ENCODE measurements at places on chromosomes 11 and 22.

DNA sequence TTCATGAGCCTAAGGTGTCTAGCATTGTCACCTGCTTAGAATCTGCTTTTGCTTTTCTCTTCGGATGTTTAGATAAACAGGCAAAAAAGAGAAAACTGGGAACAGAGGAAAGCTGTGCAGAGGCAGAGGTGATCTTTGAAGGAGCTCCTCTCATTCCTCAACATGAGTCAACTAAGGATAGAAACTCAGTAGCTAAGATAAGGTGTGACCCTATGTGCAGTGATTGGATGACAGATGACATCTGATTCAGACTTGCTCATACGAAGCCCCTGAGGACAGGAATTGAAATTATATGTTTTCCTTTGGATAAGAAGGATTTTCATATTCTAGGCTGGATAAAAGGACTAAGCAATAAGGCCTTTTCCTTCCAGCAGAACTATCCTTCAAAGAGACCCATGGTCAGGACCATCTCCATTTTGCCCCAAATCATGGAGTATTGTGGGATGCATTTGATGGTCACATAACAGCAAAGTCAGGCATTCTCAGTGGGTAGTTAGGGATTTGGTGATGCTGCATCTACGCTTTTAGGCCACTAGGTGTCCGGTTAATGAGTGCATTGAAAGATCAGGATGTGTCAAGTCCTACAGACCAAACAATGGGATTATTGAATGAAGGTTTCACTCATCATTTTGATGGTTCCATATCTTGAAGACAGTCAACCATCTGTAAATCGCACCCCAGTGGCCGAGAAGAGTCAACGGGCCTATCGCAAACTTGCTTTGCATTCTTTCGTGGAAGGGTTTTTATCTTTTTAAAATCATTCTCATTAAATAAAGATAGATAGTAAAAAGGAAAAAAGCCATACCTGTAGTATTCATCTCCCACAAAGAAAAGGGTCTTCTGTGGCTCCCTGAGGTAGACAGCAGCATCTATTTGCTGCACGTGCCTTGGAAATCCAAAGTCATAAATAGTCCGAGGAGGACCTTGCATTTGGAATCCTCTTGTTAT, 32.2 kb downstream of the MMP20 start:
- DNase-seq = no peak

DNA sequence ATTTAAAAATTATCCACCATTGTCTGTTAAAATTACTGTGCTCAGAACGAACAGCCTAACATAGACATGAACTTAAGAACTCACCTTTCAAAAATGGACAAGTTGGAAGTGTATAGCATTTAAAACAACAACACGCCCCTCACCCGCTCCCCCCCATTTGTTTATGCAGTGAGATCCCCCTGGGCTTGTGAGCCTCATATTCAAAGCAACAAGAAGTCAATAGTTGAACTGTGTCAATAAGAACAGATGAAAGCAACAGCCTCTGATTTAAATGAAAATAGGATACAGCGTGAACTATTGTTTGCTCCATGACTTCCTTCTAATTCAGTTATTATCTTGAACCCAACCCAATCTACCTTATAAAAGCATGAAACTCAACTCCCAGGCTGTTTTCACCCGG, 314.2 kb downstream of the BLID start:
- no peak for DNase-seq

- DNase-seq = no peak
Observed at GRCh38 chr11:2928605-2929530, at the start of gene PHLDA2. Gene PHLDA2 (minus strand): TSS chr11:2929420. CDS start chr11:2929364, 56 bp downstream.

- no peak for DNase-seq
Observed at GRCh38 chr11:96341211-96342013, 1.6 kb downstream of the MAML2 start.

DNA sequence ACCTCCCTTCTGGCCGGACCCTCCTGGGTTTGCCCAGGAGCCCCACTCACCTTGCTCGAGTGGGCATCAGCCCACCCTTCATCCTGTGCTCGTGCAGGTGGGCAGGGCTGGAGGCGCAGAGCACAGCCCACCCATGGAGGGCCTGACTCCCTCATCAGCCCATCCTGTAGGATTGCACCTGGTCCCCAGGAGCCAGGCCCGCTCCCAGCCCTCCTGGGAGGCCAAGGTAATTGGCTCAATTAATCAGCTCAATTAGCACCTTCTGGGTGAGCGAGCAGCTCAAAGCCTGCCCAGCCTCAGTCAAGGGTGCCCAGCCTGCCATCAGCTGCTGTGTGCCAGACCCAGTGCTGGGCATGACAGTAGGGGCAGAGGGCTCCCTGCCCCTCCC, 58.1 kb upstream of the NECTIN1 start:
- no peak for DNase-seq

DNA sequence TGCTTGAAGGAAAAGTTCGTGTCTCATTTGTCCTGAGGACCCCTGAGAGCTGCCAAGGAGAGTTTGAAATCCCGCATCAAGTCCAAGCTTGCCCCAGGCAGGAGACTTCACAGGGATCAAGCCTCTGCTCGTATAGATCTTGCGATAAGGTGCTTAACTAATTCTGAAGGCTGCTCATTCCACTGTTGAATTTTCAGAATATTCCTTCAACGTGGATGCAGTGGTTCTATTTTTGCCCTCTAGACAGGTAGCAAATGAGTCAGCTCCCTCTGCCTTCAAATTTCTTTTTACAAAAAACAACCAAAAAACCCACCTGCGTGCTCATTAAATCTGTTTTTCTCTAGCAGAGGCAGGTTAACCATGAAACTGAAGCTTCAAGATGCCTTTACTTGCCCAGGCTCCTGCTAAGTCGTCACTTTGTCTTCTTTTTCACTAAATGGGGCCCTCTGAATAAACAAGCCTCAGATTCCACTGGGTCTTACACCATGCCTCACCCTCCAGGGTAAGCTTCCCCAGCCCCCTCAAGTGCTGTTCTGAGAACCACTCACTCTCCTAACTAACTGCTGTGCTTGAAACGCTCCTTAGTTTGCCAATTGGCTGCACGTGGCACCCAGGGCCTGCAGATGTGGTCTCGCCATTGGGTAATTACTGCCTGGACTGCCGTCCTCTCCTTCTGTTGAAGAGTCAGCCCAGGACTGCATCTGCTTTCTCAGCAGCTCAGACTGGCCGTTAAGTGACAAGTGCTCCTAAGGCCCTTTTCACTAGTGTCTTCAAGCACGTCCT, 105.0 kb downstream of the TRPC6 start:
- DNase-seq = no peak

GRCh38 chr11:27234043-27234668, 128.9 kb downstream of the CCDC34 start:
- peak; percentile 7 for DNase-seq

DNA sequence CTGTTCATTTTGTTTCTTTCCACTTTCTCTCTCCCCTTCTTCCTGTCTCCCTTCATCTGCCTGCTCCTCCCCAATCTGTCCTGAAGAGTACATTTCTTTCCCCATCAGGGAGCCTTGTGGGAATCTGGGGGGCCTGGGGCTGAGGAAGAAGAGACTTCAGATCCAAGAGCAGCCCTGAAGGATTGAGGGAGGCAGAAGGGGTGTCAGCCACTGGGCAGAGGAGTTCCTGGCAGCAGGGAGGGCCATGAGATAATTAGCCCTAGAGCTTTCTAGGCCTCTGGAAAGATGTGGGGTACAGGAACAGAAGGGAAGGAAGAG, 24.4 kb upstream of the OAF start:
- DNase-seq = no peak

GRCh38 chr22:48631288-48631863, 1196.3 kb downstream of the BRD1 start:
- no peak for DNase-seq

- no peak for DNase-seq
Observed at GRCh38 chr11:96306600-96306932, 36.4 kb downstream of the MAML2 start.

DNA sequence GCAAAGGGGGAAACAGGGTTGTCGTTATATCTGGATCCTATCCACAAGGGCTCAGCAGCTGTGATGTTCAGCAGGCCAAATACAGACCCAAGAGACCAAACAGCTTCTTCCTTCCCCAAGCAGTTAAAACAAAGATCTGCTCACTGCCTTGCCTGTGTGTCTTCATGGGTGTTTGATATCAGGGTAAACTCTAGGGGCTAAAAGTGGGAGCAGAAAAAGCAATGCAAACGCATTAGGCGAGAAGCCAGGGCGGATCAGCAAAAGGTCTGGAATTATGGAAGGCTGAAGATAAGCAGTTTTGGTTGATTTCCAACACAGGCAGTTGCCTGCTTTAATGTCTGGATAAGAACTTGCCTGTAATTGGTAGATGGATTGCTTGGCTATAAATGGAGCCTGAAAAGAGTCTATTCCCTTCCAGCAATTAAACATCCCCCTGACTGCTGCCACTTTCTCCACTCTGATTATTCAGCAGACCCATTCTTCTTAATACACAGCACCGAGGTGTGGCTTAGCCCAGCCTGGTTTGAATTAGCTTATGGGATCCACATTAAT, 126.3 kb downstream of the COMMD9 start:
- no peak for DNase-seq

DNA sequence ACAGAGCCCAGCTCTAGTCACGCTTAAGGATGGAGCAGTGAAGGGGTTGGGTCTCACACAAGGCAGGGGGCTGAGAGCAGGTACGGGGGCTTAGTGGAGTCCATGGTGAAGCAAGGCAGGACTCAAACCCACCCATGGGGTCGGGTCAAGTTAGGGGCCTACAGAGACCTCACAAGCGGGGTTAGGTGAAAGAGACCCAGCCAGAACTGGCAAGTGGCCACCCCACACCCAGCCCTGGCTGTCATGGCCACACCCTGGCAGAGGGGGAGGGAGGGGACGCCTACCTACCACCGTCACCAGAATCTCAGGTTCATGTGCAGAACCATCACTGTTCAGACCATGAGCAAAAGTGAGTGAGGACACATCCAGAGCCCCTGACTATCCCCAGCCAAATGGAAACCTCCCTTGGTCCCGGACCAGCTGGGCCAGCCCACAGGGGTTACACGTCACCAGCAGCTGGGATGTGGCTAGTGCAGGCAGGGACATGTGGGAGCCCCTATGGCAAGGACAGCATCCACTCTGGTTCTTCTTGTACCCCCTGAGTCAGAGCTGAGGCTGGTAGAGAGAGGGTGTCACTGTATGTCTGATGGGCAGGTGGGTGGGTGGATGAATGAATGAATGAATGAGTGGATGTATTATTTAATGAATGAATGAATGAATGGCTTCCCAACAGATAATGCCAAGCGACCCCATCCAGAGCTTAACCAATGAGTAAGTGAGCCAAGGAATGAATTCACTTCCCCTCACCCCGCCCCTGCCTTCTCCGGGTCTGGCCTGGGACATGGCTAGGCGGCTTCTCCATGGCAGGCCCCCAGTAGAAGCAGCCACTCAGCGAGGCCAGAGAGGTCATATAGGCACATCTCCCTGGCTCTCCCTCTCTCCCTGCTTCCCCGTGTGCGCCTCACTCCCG, 681.6 kb downstream of the TBC1D22A start:
- DNase-seq = no peak

DNA sequence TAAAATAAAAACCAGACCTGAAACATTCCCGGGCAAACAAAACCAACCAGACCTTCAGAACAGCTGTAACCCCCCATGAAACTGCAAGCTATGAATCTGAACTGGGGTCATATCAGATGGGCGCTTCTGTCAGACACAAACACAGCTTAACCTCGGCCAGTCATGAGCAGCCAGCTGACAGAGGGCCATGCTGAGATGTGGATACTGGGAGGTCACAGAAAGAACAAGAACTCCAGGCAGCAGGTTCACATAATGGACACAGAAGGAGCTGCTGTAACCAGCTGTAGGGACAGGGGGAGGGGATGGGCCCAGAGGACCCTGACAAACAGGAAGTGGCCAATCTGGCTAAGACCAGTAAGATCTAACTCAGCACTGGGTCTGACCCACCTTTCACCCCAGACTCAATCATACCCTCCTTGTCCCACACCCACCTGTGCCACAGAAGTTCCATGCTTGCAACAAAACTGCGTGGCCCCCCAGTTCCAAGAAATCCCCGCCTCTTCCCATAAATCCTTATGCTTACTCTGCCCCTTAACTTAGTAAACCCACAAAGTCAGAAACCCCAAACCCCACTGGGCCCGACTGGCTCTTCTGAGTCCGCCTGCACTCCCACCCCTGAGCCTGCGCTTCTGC, 4.0 kb downstream of the APOL4 start:
- peak; percentile 23 for DNase-seq

DNA sequence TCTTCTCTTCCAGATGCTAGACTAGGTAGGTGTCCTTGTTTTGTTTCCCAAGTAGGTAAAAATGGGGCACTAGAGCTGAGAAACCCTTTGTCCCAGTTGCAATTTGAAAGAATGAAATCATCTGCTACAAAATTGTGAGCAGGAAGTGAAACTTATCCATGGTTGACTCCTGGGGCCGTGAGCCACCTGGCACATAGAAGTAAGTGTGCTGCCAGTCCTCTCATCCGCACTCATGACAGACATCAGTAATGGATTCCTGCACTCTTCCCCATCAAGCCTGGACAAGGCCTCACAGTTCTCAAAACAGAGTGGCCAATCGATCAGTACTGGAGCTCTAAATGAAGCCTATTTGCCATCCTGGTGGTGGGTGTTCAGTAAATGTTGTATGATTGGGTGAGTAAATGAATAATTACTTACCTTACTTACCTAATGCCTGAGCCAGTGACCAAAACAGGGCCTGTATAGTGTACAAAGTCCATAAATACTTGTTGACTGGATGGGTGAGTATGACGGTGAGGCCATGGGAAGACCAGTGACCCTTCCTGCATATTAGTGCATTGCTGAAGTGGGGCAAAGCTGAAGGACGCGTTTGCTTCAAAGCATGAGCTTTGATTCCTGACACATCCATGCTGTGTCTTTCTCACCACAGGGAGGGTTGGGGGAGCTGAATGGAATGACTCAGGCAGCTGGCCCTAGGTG, 68.9 kb upstream of the HEPHL1 start:
- DNase-seq = no peak

DNA sequence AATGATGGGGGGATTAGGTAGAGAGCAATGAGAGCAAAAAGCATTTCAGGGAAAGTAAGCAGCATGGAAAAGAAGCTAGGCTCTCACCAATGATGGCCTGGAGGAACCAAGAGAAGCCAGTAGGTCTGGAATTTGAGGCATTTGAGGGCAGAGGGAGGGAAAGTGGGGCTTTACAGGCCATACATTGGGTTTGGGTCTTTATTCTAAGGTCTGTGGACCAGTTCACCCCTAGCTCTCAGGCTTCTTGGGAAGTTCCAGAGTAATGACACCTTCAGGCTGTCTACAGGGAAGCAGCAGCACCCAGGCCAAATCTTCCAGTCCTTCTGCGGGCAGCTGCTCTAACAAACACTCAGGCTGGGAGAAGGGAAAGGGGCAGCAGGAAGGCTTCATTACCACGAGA, 29.4 kb downstream of the ARFGAP2 start:
- no peak for DNase-seq
